HFFc6 (cell line): ENCODE measurements at places on chromosomes 6 and 20.

- peak; percentile 51 for DNase-seq
These were observed 464.3 kb upstream of the BTBD3 start for GRCh38 chr20:11453430-11453829.

DNA sequence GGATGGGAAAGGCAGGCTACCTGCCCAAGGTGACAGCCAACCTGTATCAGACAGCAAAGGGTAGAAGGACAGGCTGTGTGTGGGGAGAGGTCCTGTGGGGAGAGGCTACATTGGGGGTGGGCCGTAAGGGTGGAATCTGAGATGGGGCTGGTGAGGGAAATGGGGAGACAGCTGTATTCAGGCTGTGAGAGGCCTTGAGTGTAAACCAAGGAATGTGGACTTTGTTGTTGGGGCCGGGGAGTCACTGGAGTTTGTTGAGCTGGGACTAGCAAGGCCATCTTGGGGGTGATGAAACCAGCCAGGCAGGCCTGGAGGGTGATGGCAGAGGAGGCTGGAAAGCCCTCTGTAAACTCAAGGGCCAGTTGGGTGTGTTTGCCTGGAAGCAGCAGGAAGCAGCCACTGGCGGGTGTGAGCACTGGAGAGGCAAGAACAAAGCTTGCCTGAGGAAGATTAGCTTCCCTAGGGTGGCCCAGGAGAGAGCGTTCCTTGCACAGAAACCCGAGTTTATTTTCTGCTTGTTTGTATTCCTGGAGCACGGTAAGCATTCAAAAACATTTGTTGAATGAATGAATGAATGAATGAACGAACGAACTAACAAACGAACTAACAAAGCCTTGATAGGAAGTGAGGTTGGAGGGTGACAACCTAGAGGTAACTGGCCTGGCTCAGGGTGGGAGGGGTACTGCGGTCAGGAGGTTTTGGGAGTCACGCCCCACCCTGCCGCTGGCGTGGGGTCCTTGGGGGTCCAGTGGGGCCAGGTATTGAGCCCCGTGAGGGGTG, 18.9 kb downstream of the TTBK1 start:
- no peak for DNase-seq

- DNase-seq, result no peak
These were observed 53.3 kb downstream of the STX7 start for GRCh38 chr6:132459605-132459952.

DNA sequence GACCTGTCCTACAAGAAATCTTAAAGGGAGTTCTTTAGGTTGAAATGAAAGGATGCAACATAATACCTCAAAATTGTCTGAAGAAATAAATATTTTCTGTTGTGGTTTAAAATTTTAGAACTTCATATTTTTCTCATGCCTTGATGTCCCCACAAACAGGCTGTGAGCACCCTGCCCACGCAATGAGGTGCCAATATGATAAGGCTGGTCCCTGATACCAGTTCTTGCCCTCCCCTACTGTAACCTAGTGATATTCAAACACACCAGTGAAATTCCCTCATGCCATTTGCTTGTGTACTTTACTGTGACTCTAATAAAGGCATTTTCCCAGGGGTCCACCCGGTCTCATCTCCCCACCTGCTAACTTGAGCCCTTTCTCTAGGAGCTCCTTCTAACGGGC, 67.3 kb upstream of the SIRPG start:
- no peak for DNase-seq

DNA sequence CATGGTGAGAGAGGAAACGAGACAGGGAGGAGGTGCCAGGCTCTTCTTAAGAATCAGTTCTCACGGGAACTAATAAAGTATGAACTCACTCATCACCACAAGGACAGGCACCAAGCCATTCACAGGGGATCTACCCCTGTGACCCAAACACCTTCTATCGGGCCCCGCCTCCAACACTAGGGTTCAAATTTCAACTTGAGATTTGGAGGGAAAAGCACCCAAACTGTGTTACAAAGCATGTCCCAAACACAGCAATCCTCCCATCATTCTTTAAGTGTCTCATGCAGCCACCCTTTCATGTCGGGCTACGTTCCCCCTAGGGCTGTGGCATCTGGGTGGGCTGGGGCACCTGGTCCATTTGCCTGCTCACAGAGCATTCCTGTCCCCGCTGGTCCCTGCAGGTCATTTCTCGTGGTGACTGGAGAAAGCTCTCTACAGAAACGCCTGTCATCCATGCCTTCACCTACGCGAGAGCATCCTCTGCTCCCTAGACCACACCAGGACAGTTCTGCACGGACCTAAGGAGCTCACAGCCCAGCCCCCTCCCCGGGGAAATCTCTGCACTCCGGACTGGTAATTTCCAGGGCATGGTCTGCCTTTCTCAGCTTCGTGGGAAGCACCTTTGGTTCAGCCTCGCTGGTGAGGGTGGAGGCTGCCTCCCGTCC, 79.6 kb downstream of the TTLL2 start:
- no peak for DNase-seq

- DNase-seq, result no peak
These were observed 161.2 kb downstream of the VEGFA start for GRCh38 chr6:43931201-43931600.

- DNase-seq, result peak; percentile 77
These were observed 24.8 kb downstream of the C6orf15 start for GRCh38 chr6:31087494-31088089.

DNA sequence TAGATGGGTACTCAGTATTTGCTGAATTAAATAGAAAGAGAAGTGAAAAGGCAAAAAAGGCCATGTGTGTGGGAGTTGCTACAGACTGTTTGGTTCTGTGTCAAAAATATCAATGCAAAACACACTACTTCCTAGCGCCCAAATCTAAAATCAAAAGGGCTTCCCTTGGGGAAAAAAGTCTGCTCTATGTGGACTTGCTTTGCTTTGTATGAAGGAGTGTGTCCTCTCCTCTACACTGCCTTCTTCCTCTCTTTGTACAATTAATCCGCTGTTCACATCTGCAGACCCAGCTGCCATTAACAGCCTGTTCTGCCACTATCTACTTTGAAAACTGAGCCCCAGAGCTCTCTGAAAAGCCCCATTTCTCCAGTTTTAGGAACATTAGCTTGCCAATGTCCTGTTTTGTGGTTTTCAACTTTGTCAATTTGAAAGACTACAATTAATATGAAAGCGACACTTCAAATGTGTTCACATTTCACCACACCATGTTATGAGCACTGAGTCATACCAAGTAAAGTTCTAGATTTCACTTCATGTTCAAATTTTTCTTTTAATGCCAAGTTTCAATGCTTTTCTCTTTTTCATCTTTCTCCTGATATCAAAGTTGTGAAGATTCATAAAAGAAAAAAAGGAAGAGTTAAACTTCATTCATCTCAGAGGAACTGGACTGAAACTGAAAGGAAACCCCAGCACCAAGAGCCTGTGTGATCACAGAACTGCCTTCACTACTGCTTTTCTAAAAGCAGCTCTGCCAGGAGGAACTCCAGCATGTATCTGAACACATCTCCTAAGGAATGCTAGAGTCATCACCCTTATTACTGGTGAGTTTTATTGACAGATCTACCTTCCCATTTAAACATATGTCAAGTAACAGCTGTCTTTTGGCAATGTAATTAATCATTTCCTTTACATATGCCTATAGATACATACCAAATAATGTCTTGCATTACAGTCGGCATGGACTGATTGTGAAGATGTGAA, 102.6 kb downstream of the KIF13A start:
- DNase-seq, result peak; percentile 27

- no peak for DNase-seq
These were observed 4.2 kb downstream of the RAMACL start for GRCh38 chr6:166582258-166582657.

DNA sequence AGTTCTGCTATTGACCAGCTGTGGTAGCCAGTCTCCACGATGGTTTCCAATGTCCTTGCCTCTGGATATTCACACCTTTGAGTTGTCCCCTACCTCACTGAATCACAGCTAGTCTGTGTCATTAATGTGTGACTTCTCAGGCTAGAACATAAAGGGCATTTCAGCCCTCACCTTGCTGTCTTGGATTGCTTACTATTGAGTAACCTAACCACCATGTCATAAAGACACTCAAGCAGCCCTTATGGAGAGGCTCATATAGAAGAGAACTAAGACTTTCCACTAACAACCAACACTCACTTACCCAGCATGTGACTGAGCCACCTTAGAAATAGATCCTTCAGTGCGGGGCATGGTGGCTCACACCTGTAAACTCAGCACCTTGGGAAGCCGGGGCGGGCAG, 19.1 kb upstream of the ABCC10 start:
- DNase-seq, result no peak

GRCh38 chr6:147218797-147219196, 14.6 kb downstream of the STXBP5 start:
- DNase-seq, result no peak

GRCh38 chr6:84066536-84066935, 33.0 kb downstream of the MRAP2 start:
- DNase-seq, result no peak

- DNase-seq, result no peak
These were observed 114.5 kb upstream of the SCGN start for GRCh38 chr6:25537349-25538018.

DNA sequence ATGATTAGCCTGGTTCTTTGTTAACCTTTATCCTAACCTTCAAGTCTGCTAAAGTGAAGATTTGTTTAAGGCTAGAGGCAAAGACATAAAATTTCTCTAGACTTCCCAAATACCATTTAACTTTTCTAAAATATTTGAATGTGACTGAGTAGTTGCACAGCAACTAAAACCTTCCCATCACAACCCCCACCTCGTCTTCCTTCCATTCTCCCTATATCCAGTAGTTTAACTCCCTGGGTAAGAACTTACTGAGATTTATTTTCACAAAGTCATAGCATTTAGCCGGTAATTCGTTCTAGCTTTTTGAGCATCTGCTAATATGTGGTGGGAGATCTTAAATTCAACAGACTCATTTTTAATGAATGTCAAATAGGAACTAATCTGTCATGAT, 87.9 kb upstream of the AKIRIN2 start:
- DNase-seq, result no peak

DNA sequence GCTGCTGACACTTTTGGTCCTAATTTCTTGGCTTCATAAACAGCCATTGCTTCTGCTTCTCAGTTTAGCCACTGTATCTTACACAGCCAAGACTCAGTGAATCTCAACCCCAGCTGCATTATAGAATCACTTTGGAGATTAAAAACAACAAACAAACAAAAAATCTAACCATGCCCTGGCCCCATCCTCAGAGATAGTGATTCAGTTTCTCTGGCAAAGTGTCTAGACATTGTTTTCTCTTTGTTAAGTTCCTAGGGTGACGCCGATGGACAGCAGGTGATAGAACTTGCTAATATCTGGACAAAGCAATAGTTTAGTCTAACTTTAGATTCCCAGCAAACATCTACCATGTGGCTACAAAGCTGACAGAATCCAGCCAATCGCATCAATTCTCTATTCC, 2.9 kb downstream of the ADGRF5 start:
- DNase-seq, result no peak

- DNase-seq, result no peak
These were observed 5.3 kb downstream of the ARFGEF2 start for GRCh38 chr20:48926821-48927220.
